ENCODE measurements at places on chromosomes 7 and 10.

GRCh38 chr10:21304198-21304597, 221.3 kb downstream of the SKIDA1 start:
- DNase-seq: no peak

GRCh38 chr7:79359827-79360226, 93.6 kb downstream of the MAGI2 start:
- no peak for DNase-seq

GRCh38 chr7:90736968-90737939, 141.1 kb downstream of the CDK14 start:
- peak; percentile 55 for DNase-seq

DNA sequence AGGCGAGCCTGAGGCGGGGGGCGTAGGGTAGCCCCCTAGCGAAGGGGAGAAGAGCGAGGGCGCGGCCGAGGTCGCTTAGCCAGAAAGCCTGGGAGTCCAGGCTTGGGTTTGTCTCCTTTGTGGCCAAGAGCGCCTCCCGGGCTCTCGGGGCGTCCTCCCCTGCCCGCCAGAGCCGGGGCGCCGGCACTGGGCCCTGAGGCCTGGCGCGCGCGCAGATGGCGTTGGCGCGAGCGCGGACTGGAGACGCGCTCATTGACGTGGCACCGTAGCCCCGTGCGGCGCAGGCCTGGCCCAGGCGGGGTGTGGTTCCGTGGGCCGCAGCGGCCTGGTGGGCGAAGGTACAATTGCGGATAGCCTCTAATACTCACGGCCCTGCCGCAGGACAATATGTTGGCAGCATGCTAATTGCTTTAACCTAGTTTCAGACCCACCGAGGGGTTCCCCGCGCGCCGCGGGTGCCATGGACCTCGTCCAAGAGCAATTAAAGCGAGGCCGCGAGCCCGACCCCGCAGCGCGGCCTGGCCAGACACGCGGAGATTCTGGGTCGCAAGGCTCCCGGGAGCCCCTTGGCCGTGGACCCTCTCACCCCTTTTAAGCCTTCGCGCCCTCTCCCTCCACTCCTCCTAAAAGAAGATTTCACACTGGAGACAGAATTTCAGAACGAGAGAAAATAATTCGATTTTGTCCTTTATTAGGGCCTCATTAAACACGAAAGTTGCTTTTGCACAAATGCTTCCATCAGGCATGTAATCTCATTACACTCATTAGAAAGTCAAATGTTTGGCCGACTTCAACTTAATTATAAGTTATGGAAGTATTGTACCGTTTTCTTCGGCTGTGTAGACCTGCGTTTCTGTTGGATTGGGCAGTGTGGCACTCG, 3.1 kb downstream of the PTF1A start:
- no peak for DNase-seq

- DNase-seq: no peak
These were observed 13.5 kb upstream of the OCM start for GRCh38 chr7:5867060-5867459.

- no peak for DNase-seq
These were observed 18.1 kb upstream of the AKR1E2 start for GRCh38 chr10:4807761-4808507.

DNA sequence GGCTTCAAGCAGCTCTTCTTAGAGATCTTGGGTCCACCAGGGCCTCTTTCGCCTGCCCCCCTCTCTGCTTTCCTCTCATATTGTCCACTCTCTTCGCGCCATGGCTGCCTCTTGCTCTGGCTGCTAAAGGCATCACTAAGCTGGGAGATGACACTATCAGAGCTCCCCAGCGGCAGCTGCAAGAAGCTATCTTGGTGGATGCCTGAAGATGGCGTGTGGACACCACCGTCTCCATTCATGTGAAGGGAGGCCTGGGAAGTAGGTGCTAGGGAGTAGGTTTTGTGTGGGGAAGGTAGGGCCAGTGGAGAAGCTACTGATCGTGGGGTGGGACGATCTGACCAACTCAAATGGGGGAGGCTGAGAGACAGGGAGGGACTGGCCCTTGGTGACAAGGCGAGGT, 45.9 kb upstream of the PDLIM1 start:
- no peak for DNase-seq

GRCh38 chr7:6242561-6242960, 29.9 kb downstream of the CYTH3 start:
- DNase-seq: no peak

- DNase-seq: no peak
These were observed 656.0 kb downstream of the CNTNAP2 start for GRCh38 chr7:146772601-146773000.
